Esophagus squamous epithelium (tissue), 5 donors: ENCODE measurements at places on chromosomes 12 and 14.

DNA sequence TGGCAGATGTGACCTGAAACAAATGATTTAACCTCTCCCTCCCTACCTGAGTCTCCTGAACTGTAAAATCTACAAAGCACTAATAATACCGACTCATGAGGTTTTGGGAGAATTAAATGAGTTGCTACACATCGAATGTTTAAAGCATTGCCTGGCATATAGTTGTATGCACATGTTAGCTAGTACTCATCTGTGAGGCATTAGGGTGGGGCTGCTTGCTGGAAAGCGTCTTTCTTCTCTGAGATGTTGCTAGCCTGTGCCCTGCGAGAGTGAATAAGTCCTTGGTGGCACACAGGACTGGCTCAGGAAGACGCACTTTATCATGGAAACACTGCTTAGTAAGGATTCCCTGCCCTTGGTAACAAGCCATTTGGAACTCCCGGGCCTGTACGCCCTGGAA lies 6.1 kb downstream of the RAPGEF3 start:
- DNase-seq: no peak

DNA sequence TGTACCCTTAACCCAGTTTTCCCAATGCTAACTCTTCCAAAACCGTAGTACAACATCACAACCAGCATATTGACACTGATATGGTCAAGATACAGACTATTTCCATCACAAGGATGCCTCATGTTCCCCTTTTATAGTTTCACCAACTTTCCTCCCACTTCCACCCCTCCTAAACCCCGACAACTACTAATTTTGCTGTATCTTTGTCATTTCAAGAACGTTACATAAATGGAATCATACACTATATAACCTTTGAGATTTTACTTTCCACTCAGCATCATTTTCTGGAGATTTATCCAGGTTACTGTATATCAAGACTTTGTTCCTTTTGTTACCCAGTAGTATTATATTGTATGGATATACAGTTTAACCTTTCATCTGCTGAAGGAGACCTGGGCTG lies 88.9 kb downstream of the MED13L start:
- DNase-seq: no peak

DNA sequence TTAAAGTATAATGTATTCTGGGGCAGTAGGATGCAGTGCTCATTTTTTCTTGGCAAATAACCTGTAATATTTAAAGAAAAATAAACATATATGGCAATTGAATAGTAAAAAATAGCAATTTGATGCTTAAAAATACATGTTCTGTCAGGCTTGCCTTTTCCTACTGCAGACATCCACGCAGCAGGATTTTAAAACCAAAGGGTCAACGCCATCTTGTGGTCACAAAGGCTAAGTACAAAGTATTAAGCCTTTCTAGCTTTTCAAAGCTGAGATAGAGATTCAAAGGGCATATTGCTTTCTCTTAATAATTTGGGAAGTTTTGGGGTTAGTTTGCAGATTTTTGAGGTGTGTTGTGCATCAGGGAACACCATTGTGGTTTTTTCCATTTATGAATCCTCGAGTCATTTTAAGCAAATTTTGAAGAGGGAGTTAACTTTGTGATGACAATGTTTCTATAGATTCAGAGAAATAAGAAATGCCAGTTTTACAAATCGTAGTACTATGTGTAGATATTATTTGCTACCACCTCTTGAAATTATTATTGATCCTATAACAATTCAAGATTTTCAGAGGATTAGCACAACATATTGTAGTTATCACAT lies 4.7 kb upstream of the CCER1 start:
- DNase-seq: no peak

- DNase-seq: no peak
Observed at GRCh38 chr12:39868328-39868725, 237.6 kb downstream of the SLC2A13 start.

- DNase-seq: no peak
Observed at GRCh38 chr12:46240436-46240835, 28.4 kb downstream of the SLC38A1 start.

DNA sequence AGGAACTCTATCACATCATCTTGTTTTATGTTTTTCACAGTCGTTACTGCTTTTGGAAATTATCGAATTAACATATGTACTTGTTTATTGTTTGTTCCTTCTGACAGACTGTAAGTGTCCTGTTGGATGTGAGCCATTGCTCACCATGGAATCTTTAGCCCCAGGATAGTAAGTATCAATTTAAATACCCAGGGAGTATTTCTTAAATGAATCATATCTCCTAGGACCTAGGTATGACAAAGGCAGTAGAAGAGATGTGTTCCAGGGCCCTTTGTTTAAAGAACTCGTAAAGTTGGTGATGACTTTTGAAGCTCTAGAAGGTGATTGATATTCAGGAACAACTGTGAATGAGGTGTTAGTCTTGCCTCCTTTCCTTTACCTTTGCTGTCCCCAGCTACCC lies 30.3 kb upstream of the STRAP start:
- DNase-seq: no peak

DNA sequence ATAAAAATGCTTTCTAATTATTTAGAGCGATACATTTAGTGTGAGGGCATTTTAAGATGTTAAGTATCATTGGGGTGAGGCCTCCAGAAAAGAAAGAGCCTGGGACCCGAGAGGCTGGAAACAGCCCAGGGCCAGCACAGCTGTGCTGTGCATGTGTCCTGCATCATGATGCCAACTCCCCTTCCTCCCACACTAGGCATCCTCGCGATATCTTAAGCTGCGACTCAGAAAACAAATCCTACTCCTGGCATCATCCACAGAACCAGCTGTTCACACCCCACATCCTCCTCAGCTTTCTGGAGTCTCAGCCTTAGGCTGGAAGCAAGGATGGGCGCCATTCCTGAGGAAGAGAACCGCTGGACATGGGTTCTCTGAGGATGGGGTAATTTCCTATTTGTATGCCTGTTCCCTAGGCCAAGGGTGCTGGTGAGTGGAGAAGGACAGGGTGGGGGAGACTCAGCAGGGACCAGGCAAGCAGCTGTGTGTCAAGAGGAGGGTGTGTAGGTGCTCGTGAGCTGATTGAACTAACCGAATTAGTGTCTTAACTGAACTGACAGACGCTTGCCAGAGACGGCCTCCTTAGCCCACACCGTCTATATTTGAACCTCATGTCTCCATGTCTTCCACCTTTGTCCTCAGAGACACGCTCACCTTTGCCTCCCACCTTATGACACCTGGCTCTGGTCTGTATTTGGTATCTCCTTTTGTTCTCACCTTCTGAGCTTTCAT lies 15.6 kb upstream of the MCRS1 start:
- DNase-seq: no peak

DNA sequence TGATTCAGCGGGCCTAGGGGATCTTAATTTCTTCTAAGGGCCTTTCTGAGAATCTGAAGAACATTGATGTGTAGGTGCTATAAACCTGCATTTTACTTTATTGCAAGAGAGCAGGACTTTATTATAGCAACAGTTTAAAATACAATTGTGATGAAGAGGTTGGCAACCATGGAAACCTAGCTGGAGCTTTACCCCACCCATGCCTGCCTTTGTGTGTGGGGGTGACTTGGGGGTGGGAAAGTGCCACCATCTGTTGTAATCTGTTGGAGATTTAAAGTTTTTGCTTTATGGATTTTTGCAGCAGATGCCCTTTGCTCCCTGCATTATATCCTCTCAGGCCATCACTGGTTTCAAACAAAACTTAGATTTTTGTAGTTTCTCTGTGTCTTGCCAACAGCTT lies 64.6 kb downstream of the ATG14 start:
- no peak for DNase-seq

DNA sequence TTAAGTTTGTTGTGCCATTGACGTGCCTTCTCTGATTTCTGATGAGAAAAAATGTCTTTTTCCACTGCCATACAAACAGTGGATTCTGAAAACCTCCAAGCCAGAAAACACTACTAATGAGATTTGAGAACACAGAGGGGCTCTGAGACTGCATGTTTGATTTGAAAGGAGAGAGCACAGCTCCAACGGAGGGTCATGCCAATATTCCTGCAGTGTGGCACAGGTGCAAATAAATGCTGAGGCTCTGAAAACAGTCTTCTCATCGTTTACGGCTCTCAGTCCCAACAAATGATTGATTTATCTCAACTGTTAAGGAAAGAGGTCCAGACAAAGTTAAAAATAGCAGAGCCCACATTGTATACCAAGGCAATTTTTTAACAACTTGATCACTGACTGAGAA lies 128.7 kb downstream of the KCNH5 start:
- DNase-seq: no peak

GRCh38 chr14:23093104-23093503 lies 1.8 kb downstream of the ACIN1 start:
- DNase-seq: no peak

DNA sequence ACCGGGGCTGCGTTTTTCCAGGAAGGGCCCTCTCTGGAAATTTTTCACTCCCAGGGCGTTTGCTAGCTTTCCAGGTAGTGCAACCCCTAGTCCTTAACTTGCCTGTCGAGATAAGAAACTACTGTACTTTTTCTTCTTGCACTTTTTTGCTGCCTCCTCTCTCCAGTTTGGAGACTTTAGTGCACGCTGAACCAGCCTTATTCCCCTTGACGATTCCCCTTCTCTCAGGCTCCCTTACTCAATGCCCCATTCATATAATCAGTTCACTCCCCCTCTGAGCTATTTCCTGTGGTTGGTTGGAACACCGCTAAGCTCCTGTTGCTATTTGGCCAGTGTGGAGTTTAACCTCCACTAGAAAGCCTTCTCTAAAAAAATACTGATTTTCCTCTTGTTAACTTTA lies 682 bp downstream of the CREBL2 start:
- DNase-seq: no peak

GRCh38 chr14:30340495-30340894 lies 218.5 kb upstream of the G2E3 start:
- no peak for DNase-seq

- DNase-seq: no peak
Observed at GRCh38 chr12:65561798-65562382, 262.4 kb upstream of the HMGA2 start.

- no peak for DNase-seq
Observed at GRCh38 chr14:104212206-104213095, 74.1 kb downstream of the KIF26A start.

DNA sequence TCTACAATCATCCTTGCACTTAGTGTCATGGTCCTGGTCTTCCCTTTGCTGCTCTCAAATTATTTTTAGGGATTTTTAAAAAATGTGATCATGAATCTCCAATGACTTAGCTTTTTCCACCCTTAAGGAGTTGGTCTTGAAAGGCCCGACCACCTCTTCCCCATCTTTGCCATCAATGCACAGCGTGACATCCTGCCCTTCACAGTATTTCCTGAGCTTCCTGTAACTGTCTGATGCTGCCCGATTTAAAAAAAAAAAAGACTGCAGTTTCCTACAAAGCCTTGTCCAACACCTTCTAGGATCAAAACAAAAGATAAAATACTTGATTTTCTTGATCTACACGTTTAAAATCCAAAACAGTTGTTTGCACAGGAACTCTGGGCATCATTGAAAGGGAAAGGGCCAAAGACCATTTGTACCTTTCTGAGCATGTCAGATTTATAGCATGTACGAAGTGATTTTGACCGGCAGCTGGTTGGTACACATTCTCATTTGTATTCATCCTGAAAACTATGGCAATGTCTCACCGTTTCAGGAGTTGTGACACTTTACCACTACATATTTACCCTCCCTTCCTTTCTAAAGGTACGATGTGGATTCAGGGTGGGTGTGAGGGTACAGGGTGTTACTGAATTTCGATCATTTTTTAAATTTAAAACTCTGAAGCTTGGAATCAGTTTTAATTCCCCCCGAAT lies 7.4 kb upstream of the ELK3 start:
- DNase-seq: no peak

DNA sequence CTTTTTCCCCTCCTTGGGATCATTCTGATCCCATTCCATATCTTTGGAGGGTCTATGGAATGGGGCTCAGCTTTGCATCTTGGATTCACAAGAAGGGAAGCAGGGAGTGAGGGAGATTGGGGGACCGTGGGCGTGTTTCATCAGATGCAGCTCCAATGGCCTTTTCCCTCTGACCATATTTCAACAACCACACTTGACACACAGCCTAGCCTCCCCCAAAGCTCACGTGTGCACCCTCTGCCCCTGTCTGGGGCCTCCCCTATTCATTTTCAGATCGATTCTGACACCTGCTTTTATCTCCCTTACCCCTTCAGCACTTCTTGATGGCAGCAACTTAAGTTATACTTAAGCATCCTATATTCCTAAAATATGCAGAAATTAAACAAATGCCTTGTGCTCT lies 126.6 kb downstream of the CHST11 start:
- DNase-seq: no peak

DNA sequence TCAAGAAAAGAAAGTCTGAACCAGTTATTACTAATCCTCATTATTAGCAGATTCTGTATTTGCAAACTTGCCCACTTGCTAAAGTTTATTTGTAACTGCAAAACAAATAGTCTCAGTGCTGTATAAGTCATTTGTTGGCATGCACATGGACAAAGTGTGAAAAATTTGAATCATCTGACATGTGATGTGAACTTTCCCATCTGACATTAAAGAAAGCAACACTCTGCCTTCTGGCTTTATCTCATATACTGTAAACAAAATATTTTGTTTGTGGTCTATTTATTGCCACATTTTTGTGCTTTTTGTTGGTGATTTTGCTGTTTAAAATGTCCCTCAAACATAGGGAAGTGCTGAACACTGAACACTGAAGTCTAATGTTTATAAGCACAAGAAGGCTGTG lies 513.8 kb downstream of the RPL10L start:
- DNase-seq: no peak
